ENCODE measurements at places on chromosomes 2 and 18. TPM values are rescaled to one million over a fixed set of nuclear protein-coding genes. Genes with fewer than 3 reads are reported as not detected.

- no peak for DNase-seq
These were observed 50.9 kb downstream of the ZEB2 start for GRCh38 chr2:144468823-144469595.

GRCh38 chr18:59577386-59577655, 119.9 kb downstream of the CCBE1 start:
- no peak for DNase-seq

- peak; percentile 67 for DNase-seq
These were observed 158.2 kb upstream of the MYCN start for GRCh38 chr2:15782009-15782751.

GRCh38 chr2:169961911-169962310, 134.7 kb downstream of the UBR3 start:
- DNase-seq, result no peak

GRCh38 chr2:128473175-128474035, 154.7 kb upstream of the HS6ST1 start:
- peak; percentile 46 for DNase-seq

- DNase-seq, result no peak
These were observed 7.1 kb downstream of the MTA3 start for GRCh38 chr2:42575458-42576064.

GRCh38 chr2:143501106-143501676, 372.0 kb downstream of the ARHGAP15 start:
- DNase-seq, result no peak

DNA sequence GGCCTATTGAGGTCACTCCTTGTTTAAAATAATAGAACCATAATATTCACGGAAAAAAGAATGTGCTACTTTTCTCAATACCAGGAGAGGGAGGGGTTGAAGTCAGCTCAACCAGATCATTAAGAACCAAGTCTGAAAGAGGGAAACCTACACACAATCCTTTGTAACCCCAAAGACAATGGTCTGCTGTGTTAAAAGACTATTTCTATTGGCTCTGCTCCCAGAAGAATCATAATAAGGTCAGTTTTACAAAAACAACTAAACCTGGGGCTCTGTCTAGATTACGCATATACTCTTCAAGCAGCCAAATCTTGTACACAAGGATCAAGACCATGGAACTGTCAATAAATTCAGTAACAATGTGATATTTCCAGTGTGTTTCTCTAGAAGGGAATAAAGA, 177.2 kb upstream of the CRIM1 start:
- no peak for DNase-seq

GRCh38 chr18:37270038-37270665, 295.4 kb downstream of the CELF4 start:
- peak; percentile 54 for DNase-seq

- DNase-seq, result no peak
These were observed 96.2 kb downstream of the RAD51AP2 start for GRCh38 chr2:17422061-17422460.

Gene CAVIN2
- total RNA-seq, result 147 TPM

Gene KCNG2
- not detected for total RNA-seq

Gene AKAIN1
- not detected for total RNA-seq

Gene ANKRD36
- 27.6 TPM for total RNA-seq

Gene ACTR2
- 68.6 TPM for total RNA-seq
